ENCODE measurements at places on chromosomes 5 and 9. TPM values are rescaled to one million over a fixed set of nuclear protein-coding genes. Genes with fewer than 3 reads are reported as not detected.

DNA sequence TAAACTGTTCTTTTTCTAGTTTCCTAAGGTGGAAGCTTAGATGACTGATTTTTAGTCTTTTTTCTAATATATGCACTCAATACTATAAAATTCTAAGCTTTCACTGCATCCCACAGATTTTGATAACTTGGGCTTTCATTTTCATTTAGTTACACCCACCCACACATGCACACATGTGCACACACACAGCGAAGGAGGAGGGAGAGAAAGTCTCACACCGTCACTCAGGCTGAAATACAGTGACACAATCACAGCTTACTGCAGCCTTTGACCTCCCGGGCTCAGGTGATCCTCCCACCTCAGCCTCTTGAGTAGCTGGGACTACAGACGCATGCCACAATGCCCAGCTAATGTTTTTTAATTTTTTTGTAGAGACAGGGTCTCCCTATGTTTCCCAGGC, 96.5 kb downstream of the SMIM23 start:
- no peak overlapping the region for H3K27ac ChIP-seq
- H3K36me3 ChIP-seq: no peaks in the 10 kb centered on the region
- no peak for DNase-seq
- H3K27me3 ChIP-seq: no peaks in the 10 kb centered on the region

DNA sequence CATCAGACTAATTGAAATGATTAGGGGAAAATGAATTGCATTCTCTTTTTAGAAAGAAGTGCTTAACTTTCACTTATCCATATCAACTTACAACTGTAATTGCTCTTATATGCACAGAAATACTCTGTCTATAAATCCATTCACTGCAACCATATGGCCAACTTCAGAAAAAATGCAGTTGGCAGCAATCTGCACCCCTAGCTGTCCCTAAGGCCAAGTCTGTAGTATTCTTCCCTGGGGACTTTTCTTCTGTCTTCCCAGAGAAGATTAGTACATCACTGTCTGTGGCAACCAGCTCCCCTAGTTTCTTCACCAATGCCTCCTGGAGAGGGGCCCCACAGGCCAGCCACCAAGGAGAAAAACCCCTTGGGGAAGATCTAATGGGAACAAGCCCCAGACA, 45.4 kb downstream of the ABCA1 start:
- H3K27ac ChIP-seq: no peak overlapping the region
- H3K36me3 ChIP-seq: peaks cover 56% of the 10 kb centered on the region
- DNase-seq: no peak
- H3K4me3 ChIP-seq: no peak overlapping the region

Gene ELP1
- 3.9 TPM for polyA plus RNA-seq

DNA sequence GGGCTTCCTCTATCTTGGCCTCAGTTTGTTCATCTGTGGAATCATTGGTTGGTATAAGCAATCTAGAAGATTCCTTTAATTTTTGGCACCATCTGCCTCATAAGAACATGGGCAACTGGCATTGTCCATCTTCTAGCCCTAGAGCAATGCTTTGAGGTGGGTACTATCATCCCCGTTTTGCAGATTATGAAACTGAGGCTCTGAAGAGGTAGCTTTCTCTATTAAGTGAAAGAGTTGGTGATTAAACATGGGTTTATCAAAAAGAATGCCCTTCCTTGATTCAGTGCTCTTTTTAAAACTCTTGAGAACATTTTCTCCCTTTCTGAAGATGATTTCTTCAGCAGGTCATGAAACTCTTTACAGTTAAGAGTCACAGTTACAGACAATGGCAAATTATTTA, 42.4 kb upstream of the TGFBR1 start:
- peaks cover 24% of the 10 kb centered on the region for H3K4me1 ChIP-seq
- H3K4me3 ChIP-seq: no peak overlapping the region
- peaks cover 65% of the 10 kb centered on the region for H3K36me3 ChIP-seq
- no peak for DNase-seq

DNA sequence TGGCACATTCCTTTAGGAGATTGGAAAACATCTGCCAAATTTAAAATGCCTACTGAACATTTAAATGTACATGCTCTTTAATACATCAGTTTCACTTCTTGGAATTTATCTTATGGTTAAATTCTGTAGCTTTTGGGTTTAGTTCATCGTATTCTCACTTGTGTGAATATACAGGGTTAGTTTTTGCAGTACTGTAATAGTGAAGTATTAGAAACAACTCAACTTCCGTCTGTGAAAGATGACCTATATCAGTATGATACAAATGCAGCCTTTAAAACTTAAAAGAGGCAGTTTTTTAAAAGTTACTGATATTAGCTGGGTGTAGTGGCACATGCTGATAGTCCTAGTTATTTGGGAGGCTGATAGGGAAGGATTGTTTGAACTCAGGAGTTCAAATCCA, 57.2 kb downstream of the CDC42SE2 start:
- H3K4me3 ChIP-seq: no peak overlapping the region
- no peaks in the 10 kb centered on the region for H3K27me3 ChIP-seq
- no peaks in the 10 kb centered on the region for H3K36me3 ChIP-seq
- H3K4me1 ChIP-seq: peaks cover 15% of the 10 kb centered on the region
- no peak for DNase-seq

GRCh38 chr5:137218896-137219295, 280.2 kb downstream of the SPOCK1 start:
- no peaks in the 10 kb centered on the region for H3K4me1 ChIP-seq
- no peaks in the 10 kb centered on the region for H3K36me3 ChIP-seq
- H3K27me3 ChIP-seq: no peaks in the 10 kb centered on the region

DNA sequence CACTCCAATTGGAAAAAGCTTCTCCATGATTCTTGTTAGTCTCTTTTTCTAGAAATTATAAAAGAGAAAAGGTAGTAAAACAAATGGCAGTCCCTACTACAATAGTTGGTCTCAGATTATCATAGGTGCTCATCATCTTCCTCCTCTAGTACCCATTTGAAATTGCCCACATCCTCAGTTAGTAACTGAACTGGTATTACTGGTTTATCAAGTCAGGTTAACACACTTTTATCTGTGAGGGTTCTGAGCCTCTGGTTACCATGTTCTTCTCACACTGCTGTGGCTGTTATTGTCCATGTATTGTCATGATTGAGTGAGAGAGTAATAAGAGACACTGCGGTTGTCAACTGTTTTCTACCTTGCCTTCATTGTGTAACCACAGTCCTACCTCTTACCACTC, 901.7 kb downstream of the TLE1 start:
- no peak overlapping the region for H3K27ac ChIP-seq
- H3K36me3 ChIP-seq: no peaks in the 10 kb centered on the region
- H3K27me3 ChIP-seq: no peaks in the 10 kb centered on the region
- H3K4me1 ChIP-seq: no peaks in the 10 kb centered on the region
- DNase-seq: no peak

Gene FSTL4
- 0.45 TPM for polyA plus RNA-seq

- H3K27me3 ChIP-seq: no peaks in the 10 kb centered on the region
- no peak overlapping the region for H3K4me3 ChIP-seq
- H3K27ac ChIP-seq: no peak overlapping the region
- H3K4me1 ChIP-seq: no peaks in the 10 kb centered on the region
- no peak for DNase-seq
- no peaks in the 10 kb centered on the region for H3K36me3 ChIP-seq
Measured at GRCh38 chr5:10505517-10506095, 58.3 kb upstream of the ANKRD33B start.

- H3K27me3 ChIP-seq: peaks cover 86% of the 10 kb centered on the region
- H3K4me3 ChIP-seq: peak overlapping the region; percentile 50
- no peak for DNase-seq
- peaks cover 27% of the 10 kb centered on the region for H3K4me1 ChIP-seq
- no peaks in the 10 kb centered on the region for H3K36me3 ChIP-seq
Measured at GRCh38 chr5:155728857-155729683, 597.9 kb upstream of the SGCD start.

- no peak for DNase-seq
- no peak overlapping the region for H3K4me3 ChIP-seq
- H3K27ac ChIP-seq: no peak overlapping the region
Measured at GRCh38 chr9:136628268-136628667, 34.4 kb upstream of the EGFL7 start.

Gene ARID3C
- polyA plus RNA-seq: not detected

DNA sequence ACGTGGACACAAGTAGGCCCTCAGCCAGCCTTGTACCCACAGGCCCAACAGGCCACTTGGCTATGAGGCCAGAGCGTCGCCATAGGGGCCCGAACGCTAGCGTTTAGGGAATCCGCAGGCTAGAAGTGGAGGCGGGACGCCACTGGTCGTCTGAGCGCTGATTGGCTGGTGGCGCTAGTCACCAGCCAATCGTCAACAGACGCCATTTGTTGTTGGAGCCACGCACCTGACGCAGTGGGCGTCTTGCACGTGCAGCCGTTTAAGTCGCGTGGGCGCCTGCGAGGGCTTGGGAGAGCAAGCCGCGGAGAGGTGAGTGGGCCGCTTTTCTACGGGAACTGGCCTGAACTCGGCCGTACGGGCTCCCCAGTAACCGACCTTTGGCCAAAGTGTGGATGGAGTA, at the start of gene DDX4:
Gene DDX4 (plus strand): TSS at position 269 of the 400 bp plus-strand sequence. CDS start 903 bp downstream, outside the sequence.
- DNase-seq: no peak
- no peaks in the 10 kb centered on the region for H3K27me3 ChIP-seq
- no peaks in the 10 kb centered on the region for H3K4me1 ChIP-seq
- no peak within 1 kb of the TSS for H3K4me3 ChIP-seq
- no peaks in the 10 kb centered on the region for H3K36me3 ChIP-seq

DNA sequence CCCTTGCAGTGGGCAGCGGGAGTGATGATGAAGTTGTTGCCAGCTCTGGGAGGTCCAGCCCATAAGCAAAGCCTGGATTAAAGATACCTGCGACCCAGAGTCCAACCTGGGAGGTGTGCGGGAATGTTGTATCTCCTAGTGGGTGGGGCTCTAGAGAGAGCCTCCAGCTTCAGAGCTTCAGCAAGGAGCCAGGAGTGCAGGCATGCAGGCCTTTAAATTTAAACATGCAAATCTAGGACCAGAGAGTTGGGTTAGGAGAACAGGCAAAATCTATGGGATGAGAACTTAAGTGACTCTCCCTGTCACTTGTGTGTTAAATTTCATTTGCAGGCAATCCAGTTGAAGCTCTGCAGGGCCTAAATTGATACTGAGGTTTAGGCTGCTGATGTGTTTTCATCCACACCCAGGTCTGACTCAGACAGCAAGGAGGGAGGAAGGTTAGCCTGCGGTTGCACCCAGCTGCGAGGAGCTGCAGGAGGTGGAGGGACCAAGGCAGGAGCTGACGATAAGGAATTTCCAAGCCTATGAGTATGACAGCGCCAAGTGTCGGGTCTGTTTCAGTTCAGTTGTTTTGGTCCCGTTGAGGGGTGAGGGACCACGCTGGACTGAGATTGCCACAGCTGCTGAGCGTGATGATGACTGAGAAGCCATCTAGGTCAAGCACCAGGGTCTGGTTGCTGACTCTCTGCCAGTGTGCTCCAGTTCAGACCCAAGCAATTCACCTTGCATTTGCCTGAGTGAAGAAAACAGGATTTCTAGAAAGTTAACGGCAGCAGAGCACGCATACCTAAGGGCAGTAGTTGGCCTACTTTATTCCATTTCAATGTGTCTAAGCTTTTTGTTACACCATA, 243.0 kb downstream of the ICE1 start:
- no peak overlapping the region for H3K4me3 ChIP-seq
- H3K27ac ChIP-seq: no peak overlapping the region

DNA sequence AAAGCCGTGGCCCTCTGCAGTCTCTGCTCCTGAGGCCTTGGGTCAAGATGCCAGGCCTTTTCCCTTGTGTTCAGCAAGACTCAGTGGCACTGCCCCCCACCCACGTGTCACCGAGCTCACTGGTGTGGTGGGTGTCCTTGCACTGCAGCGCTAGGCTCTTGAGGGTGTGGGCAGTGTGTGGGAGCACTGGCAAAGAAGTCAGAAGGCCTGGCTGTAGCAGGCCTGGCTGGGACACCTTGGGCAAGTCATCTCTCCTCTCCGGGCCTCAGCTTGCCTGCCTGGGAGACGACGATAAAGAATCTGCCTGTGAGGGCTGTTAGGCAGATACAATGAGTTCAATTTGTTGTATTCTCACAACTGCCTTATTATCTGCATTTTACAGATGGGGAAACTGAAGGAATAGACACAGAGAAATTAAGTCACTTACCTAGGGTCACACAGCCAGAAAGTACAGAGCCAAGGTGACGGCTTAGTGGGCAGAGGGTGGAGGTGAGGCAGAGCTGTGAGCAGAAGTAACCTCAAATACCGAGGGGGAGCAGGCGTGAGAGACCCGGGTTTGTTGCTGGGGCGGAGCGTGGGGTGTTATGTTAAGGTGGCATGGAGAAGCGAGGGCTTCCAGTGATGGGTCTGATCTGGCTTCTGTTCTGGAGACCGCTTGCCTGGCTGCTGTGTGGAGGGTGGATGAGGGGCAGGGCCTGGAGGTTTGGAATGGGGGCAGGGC, 1.4 kb downstream of the TSPAN17 start:
- peaks cover 22% of the 10 kb centered on the region for H3K4me1 ChIP-seq
- H3K36me3 ChIP-seq: peaks cover 9% of the 10 kb centered on the region
- H3K27me3 ChIP-seq: no peaks in the 10 kb centered on the region
- H3K27ac ChIP-seq: peak overlapping the region; percentile 79
- H3K4me3 ChIP-seq: peak overlapping the region; percentile 66

Gene STARD4
- 24.5 TPM for polyA plus RNA-seq

GRCh38 chr9:14533867-14534640, 159.2 kb downstream of the ZDHHC21 start:
- no peaks in the 10 kb centered on the region for H3K36me3 ChIP-seq
- no peak for DNase-seq
- no peaks in the 10 kb centered on the region for H3K27me3 ChIP-seq
- no peaks in the 10 kb centered on the region for H3K4me1 ChIP-seq
- H3K27ac ChIP-seq: no peak overlapping the region
- H3K4me3 ChIP-seq: no peak overlapping the region

Gene IL17B
- polyA plus RNA-seq: not detected

Gene SLC6A19
- polyA plus RNA-seq: 0.80 TPM

DNA sequence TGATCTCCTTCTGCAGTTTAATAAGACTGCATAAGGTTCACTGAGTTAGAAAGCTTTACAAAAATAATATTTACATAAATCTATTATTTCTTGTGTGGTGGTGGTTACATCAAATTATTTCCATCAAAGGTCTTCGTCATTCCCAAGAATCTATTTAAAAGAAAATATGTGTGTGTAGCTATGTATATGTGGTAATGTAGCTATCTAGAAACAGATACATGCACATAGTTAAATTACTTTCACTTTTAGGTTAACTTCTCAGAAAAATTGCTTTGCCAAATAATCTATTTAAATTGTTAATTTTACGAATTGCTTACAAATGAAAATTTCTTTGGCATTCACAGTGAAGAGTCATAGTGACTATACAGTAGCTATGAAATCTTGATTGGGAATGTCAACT, 633.2 kb downstream of the DMRTA1 start:
- H3K4me3 ChIP-seq: no peak overlapping the region
- DNase-seq: no peak
- H3K27ac ChIP-seq: no peak overlapping the region
- H3K27me3 ChIP-seq: no peaks in the 10 kb centered on the region
- no peaks in the 10 kb centered on the region for H3K4me1 ChIP-seq

DNA sequence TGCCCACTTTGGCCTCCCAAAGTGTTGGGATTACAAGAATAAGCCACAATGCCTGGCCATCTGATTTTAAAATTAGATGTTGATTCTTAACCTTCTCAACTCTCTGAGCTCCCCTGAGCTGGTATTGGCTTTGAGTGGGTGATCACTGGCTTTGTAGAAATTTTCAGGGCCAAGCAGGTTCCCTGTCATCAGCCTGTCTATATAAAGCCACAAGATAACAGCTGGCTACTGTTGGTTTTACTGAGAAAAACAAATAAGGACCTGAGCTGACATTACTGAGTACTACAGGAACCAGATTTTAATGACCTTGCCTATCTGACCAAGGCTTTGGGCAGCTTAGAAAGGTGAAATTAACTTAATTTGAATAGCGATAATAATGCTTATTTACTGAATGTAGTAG, 153.6 kb downstream of the MSX2 start:
- no peaks in the 10 kb centered on the region for H3K4me1 ChIP-seq
- no peak overlapping the region for H3K4me3 ChIP-seq
- H3K27ac ChIP-seq: no peak overlapping the region
- H3K36me3 ChIP-seq: no peaks in the 10 kb centered on the region
- peaks cover 3% of the 10 kb centered on the region for H3K27me3 ChIP-seq
- DNase-seq: no peak

Data from sigmoid colon (tissue), 7 donors.